ENCODE measurements at places on chromosomes 2 and 18. TPM values are rescaled to one million over a fixed set of nuclear protein-coding genes. Genes with fewer than 3 reads are reported as not detected.

DNA sequence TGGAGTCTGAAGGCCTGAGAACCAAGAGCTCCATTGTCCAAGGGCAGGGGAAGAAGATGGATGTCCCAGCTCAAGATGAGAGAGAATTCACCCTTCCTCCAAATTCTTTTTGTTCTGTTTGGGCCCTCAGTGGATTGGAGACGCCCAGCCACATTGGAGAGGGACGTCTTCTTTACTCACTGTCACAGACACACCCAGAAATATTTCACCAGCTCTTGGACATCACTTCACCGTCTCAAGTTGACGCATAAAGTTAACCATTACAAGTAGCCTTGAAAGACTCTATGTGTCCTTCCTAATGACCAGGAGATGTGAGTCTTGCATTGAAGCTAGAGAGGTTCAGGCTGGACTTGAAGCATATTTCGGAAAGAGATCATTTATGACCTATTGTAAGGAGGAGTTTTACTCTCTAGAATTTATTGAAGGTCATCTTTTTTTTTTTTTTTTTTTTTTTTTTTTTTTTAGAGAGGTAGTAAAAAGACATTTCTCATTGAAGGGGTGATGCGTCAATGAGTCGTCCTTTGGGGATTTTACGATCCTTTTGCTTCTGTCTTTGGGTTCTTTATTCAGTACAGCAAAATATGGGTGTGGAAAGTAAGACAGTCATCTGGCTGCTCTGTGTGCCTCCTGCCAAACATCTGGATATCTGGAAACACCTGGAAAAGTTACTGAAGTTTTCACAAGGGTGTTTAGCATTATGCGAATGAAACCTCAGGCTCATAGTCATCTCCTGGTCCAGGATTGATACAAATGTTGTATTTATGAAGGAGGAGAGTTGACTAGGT, 118.1 kb downstream of the PRPF40A start:
- DNase-seq: no peak

FAP gene
- total RNA-seq: not detected

GRCh38 chr18:30106356-30106755, 936.2 kb downstream of the DSC3 start:
- DNase-seq: no peak

GRCh38 chr2:184308706-184309105, 289.6 kb upstream of the ZNF804A start:
- no peak for DNase-seq

DNA sequence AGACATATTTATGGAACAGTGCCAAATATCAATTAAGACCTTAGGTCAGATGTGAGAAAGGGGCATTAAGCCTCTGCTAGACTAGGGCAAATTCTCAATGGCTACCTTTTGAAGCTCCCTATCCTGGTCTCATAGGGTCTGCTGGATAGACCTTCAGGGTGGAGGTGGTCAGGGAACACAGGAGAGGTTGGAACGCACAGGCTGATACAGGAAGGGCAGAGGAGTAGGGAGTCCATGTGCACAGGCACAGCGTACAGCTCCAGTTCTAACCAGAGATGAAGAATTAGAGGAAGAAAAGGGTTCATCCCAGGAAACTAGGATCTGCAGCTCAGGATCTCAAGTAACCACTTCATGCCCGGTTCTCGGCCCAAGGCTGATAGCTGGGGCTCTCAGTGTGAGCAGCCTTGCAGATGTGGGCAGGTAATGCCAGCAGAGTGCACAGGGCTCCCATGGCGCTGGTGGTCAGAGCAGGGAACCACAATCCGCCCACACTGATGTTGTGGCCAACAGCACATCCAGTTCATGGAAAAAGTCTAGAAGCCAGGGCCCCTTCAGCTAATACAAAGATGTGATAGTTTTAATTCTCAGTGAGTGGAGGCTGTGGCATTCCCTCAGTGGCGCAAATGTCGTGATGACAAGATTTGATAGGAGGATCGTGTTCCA, 3.4 kb upstream of the EVA1A start:
- no peak for DNase-seq

Measured in activated CD8-positive, alpha-beta T cell treated with anti-CD3 and anti-CD28 coated beads, Interleukin-2, amount 10 ng/mL, durations not matched to agents 7 days and 5 days (primary cell).